ENCODE measurements at places on chromosomes 1 and 21. TPM values are rescaled to one million over a fixed set of nuclear protein-coding genes. Genes with fewer than 3 reads are reported as not detected.

Gene PLA2G4A
- total RNA-seq = 0.97 TPM

Gene TRABD2B
- total RNA-seq = not detected

Gene NBPF15
- 58.2 TPM for total RNA-seq

GRCh38 chr1:58922302-58923089 is 138.6 kb upstream of the JUN start:
- DNase-seq = peak; percentile 76

DNA sequence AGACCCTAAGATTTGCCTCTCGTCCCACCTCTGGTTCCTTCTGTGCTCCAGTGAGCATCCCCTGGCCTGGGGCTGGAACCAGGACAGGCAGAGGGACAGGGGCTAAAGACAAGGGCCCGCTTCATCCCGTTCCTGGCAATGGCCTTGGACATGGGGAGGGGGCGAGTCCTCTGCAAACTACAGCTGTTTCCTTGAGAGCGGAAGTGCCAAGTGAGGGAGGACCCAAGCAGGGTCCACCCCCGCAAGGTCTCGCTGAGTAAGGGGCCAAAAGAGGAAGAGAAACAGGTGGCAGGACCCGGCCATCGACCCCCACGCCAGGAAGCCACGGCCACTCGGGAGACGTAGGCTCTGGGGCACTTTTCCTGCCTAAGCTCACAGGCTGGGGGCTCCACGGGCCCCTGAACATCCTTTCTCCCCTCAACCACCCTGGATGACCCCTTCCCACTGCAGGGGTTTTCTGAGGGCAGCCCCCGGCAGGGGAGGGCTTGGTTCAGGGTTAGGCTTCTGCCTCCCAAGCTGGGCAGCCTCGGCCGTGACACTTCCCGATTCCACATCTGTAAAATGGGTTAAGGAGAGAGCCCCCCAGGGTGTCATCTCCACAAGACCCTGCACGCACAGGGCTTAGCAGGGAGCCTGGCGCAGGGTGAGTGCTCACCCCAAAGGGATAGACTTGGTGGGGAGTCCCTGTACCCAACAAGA is 17.9 kb upstream of the PLEKHG5 start:
- no peak for DNase-seq

DNA sequence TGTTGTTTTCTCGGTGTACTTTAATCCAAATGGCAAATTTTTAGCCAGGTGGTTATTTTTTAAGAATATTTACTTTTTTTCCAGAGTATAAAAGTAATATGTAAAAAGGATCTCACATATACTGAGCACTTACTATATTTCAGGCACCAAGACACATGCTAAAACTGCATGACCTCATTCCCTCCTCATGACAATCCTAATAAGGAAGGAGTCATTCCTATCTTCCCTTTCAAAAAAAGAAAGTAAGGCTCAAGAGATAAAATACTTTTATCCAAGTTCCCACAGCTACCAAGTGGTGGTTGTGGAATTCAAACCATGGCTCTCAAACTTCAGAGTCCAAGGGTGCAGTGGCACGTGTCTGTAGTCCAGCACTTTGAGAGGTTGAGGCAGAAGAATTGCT is 19.4 kb downstream of the ATP2B4 start:
- no peak for DNase-seq

DNA sequence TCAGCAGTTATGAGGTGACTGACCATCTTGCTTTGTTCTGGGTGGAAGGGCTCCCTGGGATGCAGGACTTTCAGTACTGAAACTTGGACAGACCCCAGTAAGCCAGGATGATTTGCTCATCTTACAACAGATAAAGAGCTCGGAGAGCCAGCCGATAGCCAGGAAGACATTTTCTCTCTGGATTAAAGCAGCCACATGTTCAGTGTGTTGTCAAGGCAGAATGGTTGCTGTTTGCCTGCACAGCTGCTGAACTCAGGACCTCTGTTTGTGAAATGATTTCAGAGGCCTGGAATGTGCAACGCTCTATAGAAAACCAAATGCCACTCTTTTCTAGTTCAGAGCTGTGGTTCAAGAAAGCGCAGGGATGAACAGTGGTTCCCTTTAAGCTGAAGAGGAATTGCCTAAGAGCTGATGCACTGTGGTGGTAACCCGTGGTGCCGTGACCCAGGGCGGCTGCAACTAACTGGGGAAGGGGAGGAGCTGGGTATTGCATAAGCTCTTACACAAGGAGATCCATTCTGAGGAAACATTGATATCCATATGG is 40.7 kb downstream of the CASQ2 start:
- no peak for DNase-seq

- DNase-seq = no peak
Observed at GRCh38 chr1:12480041-12480440, 138.0 kb downstream of the DHRS3 start.

- no peak for DNase-seq
Observed at GRCh38 chr1:33683913-33684312, 180.0 kb upstream of the HMGB4 start.

DNA sequence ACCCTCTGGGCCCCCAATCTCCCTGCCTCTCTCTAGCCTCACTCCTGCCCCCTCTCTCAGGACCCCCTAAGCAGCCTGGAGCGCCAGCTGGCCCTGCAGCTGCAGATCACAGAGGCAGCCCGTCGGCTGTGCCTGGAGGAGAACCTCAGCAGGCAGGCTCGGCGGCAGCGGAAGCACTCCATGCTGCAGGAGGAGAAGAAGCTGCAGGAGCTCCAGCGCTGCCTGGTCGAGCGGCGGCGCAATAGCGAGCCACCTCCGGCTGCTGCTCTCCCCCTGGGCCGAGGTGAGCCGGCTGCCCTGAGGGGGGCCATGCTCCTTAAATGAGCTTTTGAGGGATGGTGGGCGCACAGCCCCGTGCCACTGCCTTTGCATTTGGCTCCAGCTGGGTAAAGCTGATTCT is 6.2 kb downstream of the INAVA start:
- DNase-seq = no peak

- DNase-seq = no peak
Observed at GRCh38 chr1:7692005-7692404, 79.1 kb upstream of the VAMP3 start.

DNA sequence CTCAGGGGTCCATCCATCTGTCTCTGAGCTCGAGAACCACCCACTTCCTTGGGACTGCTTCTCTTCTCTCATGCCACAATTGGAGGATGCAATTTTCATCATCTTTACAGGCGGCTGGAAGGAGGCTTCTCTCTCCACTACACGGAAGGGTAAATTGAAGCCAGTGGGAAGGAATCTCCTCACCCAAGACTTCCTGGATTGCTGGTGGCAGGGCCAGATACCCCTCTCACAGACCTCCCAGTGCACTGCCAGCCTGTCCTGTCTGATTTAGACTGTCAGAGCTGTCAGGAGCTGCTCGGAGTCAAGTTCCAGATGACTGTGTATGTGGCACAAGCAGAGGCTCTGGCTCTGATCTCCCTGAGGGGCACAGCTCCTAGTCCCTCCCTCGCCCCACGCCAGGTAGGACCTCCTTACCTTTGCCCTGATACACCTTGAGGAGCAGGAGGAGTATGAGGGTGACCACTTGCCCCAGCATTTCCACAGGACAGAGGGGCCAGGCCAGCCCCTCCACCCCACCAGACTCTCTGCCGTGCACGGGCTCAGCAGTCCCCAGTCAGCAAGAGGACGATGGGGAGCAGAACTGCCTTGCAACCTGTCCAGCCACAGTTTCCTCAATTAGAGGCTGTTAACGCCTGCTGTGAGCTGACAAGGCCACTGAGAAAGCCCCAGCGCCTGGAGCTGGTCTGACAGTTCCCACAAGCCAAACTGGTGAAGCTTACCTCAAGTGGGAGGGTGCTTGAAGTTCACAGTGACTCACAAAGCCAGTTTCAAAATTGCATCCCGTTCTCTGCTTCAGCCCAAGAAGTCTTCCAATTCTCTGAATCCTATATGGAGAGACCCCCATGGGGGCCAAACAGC is at the start of gene CD244:
Gene CD244, minus strand, starts transcription at position 685 of the 858 bp plus-strand sequence. Its CDS starts 210 bp downstream, at position 475.
- peak; percentile 80 for DNase-seq

All from activated CD4-positive, alpha-beta memory T cell treated with anti-CD3 and anti-CD28 coated beads for 36 hours (primary cell).